Activated CD8-positive, alpha-beta memory T cell treated with anti-CD3 and anti-CD28 coated beads for 4 hours (primary cell): ENCODE measurements at places on chromosomes 13 and 19.

- no peak for DNase-seq
Measured at GRCh38 chr19:8831832-8832131, 322 bp downstream of the ZNF558 start.

GRCh38 chr19:54389553-54389952 is 24.8 kb upstream of the LAIR1 start:
- no peak for DNase-seq

DNA sequence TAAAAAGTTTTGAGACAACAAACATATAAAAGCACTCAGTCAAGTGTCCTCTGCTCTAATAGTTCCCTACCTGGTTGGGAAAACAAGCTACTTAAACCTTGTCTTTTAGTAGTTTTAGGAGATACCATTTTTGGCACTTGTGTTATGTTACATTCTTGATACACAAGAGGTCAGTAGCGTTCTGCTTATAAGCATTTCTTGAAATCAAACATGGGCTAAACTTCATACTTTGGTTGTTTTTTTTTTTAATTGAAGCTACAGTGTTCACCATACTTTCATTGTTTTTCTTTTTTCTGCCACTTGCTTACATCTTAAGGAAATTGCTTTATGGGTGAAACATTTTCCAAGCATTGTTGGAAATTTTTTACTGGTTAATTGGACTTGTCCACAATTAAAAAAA is 12.9 kb downstream of the NHLRC3 start:
- no peak for DNase-seq

GRCh38 chr13:42964761-42965161 is 27.3 kb downstream of the EPSTI1 start:
- DNase-seq, result no peak

DNA sequence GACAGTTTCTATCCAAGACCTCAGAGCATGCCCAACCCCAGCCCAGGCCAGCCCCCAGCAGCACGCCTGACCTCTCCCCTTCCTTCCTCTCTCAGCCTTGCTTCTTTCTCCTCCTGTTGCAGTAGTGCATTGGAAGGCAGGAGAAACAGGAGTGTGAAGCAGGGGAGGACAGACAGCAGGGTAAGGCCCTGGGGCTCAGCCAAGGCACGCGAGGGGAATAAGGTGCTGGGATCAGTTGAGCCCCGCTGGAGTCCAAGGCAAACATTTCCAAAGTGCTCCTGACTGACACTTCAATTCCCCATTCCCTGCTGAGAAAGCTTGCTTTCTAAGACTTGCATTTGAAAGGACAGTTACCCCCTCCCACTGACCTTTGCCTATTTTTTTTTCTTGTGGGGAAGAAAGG is 73.1 kb upstream of the OLFM4 start:
- no peak for DNase-seq

GRCh38 chr19:56978023-56978565 is 137.6 kb upstream of the PEG3 start:
- no peak for DNase-seq

GRCh38 chr19:10863107-10863717 is 8.1 kb upstream of the CARM1 start:
- DNase-seq, result no peak

- DNase-seq, result no peak
Measured at GRCh38 chr19:39596911-39597310, 5.4 kb upstream of the LGALS13 start.

DNA sequence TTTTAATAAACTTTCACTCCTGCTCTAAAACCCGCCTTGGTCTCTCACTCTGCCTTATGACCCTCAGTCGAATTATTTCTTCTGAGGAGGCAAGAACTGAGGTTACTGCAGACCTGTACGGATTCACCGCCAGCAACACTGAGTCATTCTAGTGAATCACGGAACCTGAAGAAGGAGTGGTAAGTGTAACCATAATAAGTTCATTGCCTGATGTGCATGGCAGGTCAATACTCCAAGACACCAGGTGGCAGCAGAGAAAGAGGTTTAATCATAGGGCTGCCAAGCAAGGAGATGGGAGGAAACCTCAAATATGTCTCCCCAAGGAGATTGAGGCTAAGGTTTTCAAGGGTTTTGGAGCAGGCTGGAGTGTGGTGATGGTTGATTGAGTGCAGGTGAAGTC is 204.3 kb upstream of the IPO5 start:
- no peak for DNase-seq

DNA sequence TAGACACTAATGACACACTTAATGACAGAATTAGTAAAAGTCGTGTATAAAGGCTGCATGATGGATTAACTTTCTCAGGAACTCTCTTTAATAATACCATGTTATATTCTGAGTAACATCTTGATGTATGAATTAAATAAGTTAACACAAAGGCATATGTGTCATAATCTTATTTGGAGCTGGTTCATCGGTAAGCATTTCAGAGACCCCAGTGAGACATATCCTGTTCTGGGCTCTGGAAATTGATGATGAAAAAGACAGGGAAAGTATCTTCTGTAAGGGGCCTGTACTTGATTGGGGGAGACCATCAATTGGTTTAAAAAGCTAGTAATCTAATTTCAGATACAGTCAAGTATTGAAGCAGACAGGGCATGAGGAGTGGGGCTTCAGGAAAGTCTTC is 547.9 kb downstream of the GPC6 start:
- DNase-seq, result no peak

- DNase-seq, result no peak
Measured at GRCh38 chr13:35499676-35500075, 23.2 kb upstream of the MAB21L1 start.

- no peak for DNase-seq
Measured at GRCh38 chr13:44840131-44840530, 149.1 kb downstream of the NUFIP1 start.

DNA sequence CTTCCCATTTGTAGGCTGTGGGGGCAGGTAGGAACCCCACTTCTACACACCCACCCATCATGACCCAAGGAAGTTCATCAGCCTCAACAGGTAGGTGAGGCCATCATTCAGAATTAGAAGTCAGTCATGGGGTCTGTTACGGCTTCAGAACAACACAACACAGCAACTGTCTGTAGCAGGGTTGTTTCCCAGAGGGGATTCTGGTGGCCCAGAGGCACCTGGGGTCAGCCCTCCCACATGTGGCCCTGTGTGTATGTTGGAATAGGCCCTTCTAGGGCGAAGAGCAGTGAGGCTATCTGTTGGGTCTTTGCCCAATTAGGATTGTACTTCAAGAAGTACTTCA is 3.4 kb downstream of the IGFLR1 start:
- no peak for DNase-seq

DNA sequence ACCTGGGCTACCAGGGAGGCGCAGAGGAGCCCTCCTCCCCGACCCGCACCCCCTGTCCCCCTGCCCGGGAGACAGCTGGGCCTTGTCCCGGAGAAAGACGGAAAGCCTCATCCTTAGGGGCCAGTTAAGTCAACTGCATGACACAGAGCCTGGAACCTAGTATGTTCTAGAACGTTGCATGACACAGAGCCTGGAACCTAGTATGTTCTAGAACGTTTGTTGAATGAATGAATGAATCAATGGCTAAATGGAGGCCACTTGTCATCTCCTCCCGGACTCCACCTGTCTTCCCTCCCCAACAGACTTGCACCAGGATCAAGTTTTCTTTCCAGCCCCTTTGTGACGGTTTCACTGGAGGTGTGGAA is 706 bp downstream of the SERP2 start:
- DNase-seq, result no peak

GRCh38 chr13:50519866-50520265 is 323.6 kb downstream of the DLEU7 start:
- no peak for DNase-seq

DNA sequence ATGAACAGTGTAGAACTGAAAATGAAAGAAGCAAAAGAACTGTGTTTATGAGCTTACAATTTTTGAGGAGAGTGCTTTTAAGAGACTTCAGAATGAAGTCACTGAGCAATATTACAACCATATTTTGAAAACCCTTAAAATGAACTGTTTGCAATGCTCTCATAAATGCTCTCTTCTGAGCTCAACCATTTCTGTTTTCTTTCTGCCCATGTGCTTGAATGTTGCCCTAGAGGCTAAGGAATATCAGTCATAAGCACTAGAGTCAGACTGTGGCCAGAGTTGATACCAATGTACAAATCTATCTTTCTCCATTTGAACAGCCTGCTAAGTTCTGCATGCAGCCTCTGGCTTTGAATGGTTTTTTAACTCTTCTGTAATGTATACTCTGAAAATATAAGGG is 1092.8 kb downstream of the PCDH9 start:
- DNase-seq, result no peak

GRCh38 chr19:14418856-14419105 is 360 bp downstream of the DDX39A start:
- no peak for DNase-seq

DNA sequence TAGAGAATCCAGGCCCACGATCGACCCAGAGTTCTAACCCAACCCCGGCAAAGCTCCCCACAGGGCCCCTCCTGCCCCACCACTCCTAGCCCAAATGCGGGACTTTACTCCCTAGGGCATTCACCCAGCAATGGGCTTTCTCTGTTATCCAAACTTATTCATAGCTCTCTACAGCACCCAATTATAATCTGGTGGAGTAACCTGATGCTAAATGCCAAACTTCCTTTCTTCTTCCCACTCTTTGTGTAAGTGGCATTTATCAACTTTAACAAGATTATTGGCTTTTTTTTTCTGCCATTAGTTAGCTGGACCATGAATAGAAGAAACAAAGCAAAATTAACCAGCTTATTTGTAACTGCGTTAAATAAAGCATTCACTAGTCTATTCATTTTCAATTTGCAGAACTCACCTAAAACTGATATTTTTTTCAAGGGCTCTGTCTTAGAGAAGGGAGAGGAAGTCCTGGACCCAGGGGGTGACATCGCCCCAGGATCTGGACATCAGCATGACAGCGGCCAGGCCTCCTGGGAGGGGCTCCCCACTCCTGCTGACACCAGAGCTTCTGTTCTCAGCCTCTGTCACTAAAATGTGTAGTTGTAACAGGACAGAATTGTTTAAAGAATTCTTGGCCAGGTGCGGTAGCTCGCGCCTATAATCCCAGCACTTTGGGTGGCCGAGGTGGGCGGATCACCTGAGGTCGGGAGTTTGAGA is 1.5 kb downstream of the FAM124A start:
- no peak for DNase-seq

DNA sequence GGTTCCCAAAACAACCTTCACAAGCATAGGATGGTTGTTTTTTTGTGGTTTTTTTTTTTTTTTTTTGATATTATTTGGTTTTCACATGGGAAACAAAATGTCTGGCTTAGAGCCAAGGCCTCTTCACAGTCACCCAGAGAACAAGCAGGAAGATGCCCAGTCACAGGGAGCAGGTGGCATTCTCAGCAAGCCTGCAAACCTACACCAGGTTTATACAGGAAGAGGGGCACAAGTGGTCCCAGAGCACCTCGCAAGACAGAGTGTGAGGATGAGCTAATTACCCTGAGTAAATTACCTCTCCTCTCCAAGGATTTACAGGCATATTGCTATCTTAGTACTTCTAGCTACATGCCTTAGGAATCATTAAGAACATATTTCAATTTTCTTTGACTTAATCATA is 1375.6 kb downstream of the EFNB2 start:
- no peak for DNase-seq

GRCh38 chr13:24225062-24225461 is 64.5 kb downstream of the SPATA13 start:
- DNase-seq, result no peak

GRCh38 chr13:38883783-38884182 is 106.8 kb downstream of the STOML3 start:
- DNase-seq, result no peak

GRCh38 chr13:60765700-60766411 is 368.8 kb downstream of the TDRD3 start:
- DNase-seq, result no peak

DNA sequence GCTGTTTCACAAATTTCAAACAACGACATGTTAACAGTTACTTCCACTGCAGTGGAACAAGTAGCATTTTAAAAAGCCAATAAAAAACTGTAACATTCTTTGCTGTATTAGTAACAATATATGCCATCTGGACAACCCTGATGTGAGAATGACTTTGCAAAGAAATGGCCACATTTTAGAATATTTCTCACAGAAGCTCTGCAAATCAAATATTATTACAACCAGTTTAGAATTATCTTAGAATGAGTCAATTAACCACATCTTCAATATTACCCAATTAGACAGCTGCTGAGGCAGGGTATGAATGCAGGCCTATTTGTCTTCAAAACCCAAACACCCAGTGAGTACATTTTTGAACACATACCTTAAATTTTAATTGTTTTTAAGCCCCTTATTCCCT is 3.2 kb downstream of the ZNF699 start:
- no peak for DNase-seq

DNA sequence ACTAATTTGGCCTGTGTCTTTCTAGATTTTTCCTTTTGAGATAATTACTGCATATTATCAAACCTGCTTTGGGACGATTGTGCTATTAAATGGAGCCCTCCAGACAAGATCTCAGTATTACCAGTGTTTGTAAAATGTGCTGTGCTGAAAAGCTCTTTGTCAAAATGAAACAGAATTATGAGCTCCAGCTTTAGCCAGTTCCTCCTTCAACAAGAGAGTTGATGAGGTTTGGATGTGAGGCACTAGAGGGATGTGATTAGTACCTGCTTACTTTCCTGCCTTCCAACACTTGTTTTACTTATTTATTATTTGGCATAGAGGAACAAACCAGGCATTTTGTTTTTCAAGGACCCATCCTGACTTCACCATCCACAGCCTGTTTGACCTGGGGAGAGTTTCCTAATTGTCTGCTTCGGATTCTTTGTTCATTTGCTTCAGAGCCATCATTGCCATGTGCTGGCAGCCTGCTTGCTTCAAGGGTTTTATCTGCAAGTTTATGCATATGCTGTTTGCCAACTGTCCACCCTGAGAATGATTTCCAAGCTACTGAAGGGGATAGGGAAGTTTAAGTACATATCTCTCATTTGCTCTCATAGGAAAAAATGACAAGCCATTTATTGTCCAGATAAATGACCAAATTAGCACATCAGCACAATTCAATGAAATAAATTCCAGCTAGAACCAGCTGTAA is 32.9 kb upstream of the CPB2 start:
- DNase-seq, result no peak

- no peak for DNase-seq
Measured at GRCh38 chr13:102845289-102845629, 573 bp upstream of the ERCC5 start.

GRCh38 chr13:94914895-94915294 is 202.6 kb upstream of the SOX21 start:
- DNase-seq, result no peak

GRCh38 chr13:77565635-77566034 is 30.1 kb downstream of the SCEL start:
- no peak for DNase-seq

DNA sequence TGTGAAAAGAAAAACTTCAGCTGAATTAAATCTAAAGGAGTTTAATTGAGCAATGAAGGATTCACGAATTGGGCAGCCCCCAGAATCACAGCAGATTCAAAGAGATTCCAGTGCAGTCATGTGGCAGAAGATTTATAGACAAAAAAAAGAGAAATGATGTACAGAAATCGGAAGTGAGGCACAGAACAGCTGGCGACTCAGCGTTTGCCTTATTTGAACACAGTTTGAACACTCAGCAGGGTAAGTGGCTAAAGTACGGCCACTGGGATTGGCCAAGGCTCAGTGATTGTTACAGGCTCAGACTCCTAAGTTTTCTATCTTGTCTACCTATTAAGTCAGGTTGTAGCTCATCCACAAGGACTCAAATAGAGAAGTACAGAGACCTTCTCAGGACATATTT is 11.6 kb upstream of the CFAP97D2 start:
- DNase-seq, result no peak
